ENCODE measurements at places on chromosomes 12 and 14. TPM values are rescaled to one million over a fixed set of nuclear protein-coding genes. Genes with fewer than 3 reads are reported as not detected.

PTPN21 gene
- total RNA-seq = 2.1 TPM

TAS2R42 gene
- total RNA-seq = not detected

NTS gene
- 0.44 TPM for total RNA-seq

FAM90A1 gene
- not detected for total RNA-seq

- no peak for DNase-seq
These were observed 55.6 kb upstream of the DIO2 start for GRCh38 chr14:80266930-80267329.

DNA sequence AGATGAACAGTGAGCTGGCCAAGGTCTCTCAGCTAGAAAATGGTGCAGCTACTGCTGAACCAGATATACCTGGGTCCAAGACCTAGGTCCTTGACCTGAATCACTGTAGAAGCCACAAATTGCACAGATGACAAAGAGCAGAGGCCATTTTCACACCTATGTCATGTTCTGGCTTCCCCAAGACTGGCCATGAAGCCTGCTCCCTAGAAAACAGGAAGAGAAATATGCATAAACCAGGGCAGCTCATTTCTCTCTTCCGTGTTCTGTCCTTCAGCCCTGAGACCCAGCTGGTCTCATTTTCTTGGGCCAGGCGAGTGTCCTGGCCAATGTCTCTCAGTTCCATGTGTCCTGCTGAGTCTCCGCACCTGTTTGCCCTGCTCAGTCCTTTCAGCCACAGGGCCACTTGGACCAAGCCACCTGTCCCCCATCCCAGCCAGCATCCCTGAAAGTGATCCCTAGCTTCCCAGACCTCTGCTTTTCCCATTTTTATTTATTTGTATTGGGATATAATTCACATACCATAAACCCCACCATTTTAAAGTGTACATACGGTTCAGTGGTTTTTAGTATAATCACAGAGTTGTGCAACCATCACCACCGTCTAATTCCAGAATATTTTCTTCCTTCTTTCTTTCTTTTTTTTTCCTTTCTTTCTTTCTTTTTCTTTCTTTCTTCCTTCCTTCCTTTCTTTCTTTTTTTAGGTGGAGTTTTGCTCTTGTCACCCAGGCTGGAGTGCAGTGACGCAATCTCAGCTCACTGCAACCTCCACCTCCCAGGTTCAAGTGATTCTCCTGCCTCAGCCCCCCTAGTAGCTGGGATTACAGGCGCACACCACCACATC lies 27.0 kb downstream of the P2RX7 start:
- DNase-seq = no peak

DNA sequence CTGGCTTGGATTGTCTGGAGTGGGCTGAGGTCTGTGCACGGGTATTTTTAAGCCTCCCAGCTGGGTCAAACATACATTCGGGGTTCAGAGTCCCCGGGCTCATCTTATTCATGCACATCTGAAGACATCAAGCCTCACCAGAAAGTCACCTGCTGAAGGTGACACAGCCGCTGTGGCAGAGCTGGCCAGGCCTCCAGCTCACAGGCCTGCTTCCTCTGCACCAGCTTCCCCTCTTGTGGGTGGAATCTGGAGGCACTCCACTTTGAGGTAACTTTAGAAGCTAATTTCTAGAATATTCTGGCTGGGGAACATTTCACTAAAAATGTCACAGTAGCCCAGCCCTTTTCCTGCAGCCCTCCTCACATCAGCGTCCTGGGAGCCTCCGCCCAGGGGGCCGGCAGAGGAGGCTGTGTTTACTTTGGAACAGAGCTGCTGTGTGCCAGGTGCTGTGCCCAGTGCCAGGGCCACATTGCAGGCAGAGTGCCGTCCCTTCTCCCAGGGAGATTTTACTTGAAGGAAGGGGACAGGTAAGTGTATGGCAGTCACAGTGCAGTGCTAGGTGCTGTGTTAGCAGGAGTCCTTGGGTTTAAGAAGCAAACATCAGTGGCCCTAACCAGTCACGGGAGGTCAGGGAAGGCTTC lies 62.2 kb downstream of the TSPAN11 start:
- peak; percentile 43 for DNase-seq

DNA sequence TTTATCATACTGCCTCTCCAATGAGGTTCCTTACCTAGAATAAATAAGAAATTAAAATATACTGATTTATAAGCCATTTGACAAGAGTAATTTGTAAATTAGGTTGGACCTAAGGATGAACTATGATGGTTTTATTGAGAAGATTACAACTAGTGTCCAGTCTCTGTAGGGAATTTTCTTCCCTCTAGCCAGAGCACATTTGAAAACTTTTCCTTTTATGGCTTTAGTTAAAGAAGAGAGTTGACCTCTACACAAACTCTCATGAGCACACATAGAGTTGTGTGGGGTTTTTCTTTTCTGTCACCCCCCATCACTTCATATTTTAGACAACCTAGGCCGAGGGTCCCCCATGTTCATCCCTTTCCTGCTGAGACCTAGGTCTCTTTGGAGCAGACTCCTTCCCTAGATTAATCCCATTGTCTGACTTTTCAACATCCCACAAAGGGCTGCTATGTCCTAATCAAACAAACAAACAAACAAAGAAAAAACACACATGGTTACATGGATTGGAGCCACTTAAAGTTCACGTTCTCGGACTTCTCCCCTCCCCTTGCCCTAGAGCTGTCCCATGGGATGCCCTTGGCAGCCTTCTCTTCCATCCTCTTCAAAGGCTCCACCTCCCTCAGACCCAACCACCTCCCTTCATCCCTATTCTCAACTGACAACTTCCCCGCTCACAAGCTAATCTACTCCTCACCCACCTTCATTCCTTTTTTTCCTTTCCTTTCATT lies 40.7 kb downstream of the GPR135 start:
- no peak for DNase-seq

GRCh38 chr14:65817011-65817410 lies 404.5 kb downstream of the FUT8 start:
- DNase-seq = no peak

DNA sequence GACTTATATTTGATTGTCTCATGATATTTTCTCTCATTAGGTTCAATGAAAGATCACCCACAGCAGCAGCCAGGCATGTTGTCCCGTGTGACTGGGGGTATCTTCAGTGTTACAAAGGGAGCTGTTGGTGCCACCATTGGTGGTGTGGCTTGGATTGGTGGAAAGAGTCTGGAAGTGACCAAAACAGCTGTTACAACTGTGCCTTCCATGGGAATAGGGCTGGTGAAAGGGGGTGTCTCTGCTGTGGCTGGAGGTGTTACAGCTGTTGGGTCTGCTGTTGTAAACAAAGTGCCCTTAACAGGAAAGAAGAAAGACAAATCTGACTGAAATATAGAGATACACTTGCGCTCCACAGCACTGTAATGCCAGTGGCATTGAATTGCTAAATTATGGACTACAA lies 15.4 kb downstream of the TMEM263 start:
- no peak for DNase-seq

DNA sequence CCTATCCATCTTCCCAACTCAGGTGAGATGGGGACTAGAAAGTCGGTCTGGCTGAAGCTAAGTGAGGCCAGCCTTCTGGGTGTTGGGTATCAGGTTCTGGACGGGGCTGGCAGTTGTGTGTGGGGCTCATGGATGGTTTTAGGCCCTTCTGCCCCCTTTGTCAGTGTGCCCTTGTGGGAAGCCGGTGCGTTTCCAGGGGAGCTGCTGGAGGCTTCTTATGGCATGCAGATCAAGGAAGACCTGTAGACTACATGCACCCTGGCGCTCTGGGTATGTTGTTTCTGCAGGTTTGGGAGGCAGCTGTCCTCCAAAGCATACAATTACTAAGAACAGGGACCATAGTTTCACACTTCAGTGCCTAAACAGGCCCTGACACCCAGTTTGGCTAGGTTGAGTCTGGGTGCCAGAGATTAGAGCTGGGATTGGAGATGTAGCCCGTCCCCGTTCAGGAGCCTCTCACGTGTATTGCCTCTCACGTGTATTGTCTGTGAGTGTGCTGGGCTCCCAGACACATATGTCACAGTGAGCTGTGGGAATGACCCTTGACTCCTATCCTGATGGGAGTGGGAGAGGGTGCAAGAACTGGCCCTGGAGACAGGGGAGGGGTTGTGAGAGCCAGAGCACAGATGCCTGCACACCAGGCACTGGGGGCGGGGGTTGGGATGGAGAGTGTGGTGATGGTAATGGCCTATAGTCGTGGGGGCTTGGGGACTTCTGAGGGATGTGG lies 84.4 kb downstream of the SLC25A47 start:
- no peak for DNase-seq

GRCh38 chr12:1829306-1829900 lies 9.0 kb downstream of the LRTM2 start:
- no peak for DNase-seq

GRCh38 chr12:14048941-14049545 lies 67.6 kb upstream of the GRIN2B start:
- no peak for DNase-seq

DNA sequence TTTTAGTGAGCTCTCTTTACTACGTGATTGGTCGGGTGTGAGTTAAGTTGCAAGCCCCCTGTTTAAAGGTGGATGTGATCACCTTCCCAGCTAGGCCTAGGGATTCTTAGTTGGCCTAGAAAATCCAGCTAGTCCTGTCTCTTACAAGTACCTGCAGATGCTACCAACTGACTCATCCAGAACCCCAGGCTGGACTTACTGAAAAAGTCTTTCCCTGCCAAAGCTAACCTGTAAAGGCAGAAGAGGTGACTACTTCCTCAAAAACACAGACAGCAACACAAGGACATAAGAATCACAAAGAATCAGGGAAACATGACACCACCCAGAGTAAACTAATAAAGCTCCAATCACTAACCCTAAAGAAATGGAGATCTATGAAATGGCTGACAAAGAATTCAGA lies 39.1 kb upstream of the HIGD1C start:
- DNase-seq = no peak

Measured in HT-29 (cell line).